ENCODE measurements at places on chromosomes 6 and 20. TPM values are rescaled to one million over a fixed set of nuclear protein-coding genes. Genes with fewer than 3 reads are reported as not detected.

The OPRM1 gene
- total RNA-seq: not detected

The PSORS1C2 gene
- total RNA-seq: not detected

The GTSF1L gene
- total RNA-seq: not detected

DNA sequence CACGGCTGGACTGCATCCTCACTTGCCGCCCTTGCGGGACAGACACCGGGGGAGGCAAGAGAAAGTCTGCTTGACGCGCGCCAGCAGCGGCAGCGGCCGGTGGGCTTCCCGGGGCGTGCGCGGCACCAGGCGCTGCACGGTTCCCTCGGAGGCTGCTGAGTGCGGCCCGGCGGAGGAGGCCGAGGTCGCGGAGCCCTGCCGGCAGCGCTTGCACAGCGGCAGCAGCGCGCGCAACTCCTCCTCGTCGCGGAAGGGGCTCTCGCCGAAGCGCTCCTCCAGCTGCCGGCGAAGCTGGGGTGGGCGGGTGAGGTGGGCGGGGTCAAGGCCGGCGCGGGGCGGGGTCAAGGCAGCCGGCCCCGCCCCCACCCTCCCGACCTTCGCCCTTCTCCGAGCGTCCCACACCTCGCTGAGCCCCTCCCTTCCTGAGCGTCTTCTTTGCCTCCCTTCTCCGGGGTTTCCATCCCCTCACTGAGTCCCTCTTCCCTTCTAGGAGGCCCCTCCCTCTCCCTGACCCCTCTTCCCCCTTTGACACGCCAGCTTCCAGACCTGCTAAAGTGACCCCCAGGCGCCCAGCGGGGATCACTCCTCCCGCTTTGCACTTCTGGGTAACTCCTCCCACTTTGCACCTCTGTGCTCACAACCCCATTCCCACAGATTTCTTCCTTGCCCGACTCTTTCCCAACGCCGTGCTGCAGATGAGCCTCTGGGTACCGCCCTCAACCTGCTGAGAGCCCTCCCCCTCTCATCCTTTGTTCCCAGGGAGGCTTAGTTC is 8.8 kb downstream of the DUSP15 start:
- H3K4me3 ChIP-seq: no peak overlapping the region
- DNase-seq: peak; percentile 89
- H3K36me3 ChIP-seq: no peaks in the 10 kb centered on the region
- H3K27ac ChIP-seq: no peak overlapping the region
- H3K27me3 ChIP-seq: no peaks in the 10 kb centered on the region

DNA sequence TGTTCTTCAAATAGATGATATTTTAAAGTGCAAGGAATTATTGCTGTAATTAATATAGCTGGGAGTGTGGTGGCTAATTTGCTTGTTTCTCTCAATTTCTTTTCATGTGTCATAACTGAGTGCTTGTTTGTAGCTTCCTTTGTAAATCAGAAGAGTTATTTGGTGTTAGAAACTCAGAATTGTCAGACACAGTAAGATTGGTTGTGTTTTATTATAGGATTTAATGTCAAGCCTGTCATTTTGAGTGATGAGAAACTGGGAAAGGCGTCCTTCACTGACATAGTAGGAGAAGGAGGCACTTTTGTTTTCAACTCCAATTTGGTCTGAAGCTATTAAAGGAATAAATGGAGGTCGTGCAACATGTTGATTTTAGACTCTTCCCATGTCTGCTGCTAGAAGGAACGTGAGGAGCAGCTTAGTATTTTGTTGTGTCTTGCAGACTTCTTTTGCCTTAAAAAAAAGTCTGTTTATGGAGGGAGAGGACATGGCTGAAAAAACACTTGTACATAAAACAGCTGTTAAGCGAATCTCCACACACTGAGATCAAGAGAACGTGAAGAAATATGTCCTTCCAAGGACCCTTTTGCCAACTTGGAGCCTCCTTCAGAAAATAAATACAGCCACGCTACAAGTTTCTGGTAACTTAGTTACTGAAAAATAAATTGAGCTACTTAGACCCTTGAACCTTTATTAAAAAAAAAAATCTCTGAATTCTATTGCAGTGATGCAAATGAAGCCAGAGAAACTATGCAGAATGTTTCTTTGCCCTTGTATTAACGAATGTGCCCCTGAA is 59.5 kb downstream of the BMP6 start:
- no peaks in the 10 kb centered on the region for H3K4me1 ChIP-seq
- H3K27me3 ChIP-seq: no peaks in the 10 kb centered on the region
- no peak for DNase-seq
- no peak overlapping the region for H3K4me3 ChIP-seq
- H3K36me3 ChIP-seq: no peaks in the 10 kb centered on the region

DNA sequence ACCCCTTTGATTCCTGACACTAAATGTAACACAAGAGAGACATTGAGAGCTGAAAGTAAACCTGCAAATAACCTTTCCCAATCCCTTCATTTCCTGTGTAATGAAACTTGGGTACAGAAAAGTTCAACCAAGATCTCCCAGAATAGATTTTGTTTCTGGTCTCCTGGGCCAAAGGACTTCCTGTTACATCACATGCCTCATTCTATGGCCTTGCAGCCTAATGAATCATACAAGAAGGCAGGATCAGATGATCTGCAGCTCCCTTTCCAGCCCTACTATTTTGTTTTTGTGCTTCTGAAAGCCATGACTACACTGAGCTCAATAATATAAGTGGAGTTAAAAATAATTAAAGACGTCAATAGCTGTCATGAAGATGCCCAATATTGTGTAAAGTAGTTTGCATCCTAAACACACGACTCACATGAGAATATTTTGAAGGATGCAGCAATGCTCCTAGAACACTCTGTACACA is 73.4 kb upstream of the NOX3 start:
- no peak overlapping the region for H3K27ac ChIP-seq
- no peaks in the 10 kb centered on the region for H3K27me3 ChIP-seq
- no peak for DNase-seq

DNA sequence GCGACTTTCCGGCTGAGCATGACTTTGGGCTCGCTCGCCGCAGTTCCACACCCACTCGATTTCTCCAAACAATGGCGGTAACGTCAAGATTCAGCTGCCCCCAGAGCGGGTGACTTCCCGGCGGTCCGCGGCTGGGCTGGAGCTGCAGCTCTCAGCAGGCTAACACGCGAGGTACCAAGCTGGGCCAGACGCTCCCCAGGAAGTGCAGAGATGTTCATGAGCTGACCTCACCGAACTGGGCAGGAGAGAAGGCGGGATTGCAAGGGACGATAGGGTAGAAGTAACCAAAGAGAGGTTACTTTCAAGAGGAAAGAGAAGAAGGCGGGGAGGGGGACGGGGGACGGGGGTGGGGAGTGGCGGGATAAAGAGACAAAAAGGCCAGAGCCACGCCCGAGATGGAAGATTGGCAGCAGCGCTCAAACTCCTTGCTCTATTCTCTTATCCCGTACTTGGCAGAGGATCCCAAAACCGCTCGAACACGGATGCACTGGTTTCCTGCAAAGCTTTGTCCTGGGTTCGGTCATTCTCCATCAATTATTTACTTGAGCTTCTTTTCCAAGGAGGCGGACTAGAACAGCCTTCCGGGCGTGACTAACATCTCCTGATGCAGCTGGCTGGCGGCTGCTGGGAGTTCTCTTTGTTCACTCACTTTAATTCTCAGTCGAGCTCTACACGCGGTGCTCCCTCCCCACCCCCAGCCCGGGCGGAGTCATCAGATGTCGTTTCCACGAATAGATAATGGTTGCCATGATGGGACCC is at the start of gene MTCL3:
Gene MTCL3, minus strand, starts transcription at position 626 of the 759 bp plus-strand sequence.
- H3K4me3 ChIP-seq: no peak within 1 kb of the TSS
- no peaks in the 10 kb centered on the region for H3K27me3 ChIP-seq
- DNase-seq: no peak

DNA sequence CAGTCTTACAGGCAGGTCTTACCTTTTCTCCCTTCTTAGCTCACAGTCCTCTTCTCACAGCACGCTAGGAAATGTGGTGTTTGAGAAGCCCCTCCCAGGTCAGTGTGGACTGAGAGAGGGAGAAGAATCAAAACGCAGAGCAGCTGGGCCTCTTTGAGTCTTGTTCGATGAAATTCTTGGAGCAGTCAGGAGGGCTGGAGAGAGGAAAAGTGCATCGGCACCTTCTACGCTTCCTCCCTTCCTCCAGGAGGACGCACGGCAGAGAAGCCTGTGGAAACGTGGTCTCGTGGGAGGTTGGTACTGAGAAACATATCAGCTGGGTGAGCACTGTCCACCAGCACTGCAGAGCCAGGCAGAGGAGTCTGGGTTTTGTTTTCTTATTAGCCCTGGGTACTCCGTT is 52.7 kb downstream of the TXLNB start:
- no peaks in the 10 kb centered on the region for H3K27me3 ChIP-seq
- no peak overlapping the region for H3K4me3 ChIP-seq
- no peaks in the 10 kb centered on the region for H3K4me1 ChIP-seq

GRCh38 chr6:145025488-145025887 is 709.8 kb downstream of the EPM2A start:
- no peaks in the 10 kb centered on the region for H3K4me1 ChIP-seq
- no peak for DNase-seq
- no peak overlapping the region for H3K4me3 ChIP-seq
- no peaks in the 10 kb centered on the region for H3K27me3 ChIP-seq

The PRRC2A gene
- 164 TPM for total RNA-seq

- DNase-seq: no peak
- H3K4me1 ChIP-seq: peaks cover 3% of the 10 kb centered on the region
- H3K36me3 ChIP-seq: no peaks in the 10 kb centered on the region
- H3K4me3 ChIP-seq: no peak overlapping the region
- no peak overlapping the region for H3K27ac ChIP-seq
Measured at GRCh38 chr6:12286373-12287110, 3.6 kb upstream of the EDN1 start.

The TIAM2 gene
- total RNA-seq: 16.1 TPM

- no peak overlapping the region for H3K4me3 ChIP-seq
- no peak overlapping the region for H3K27ac ChIP-seq
- no peak for DNase-seq
Measured at GRCh38 chr6:130713144-130713543, 114.1 kb upstream of the SMLR1 start.

DNA sequence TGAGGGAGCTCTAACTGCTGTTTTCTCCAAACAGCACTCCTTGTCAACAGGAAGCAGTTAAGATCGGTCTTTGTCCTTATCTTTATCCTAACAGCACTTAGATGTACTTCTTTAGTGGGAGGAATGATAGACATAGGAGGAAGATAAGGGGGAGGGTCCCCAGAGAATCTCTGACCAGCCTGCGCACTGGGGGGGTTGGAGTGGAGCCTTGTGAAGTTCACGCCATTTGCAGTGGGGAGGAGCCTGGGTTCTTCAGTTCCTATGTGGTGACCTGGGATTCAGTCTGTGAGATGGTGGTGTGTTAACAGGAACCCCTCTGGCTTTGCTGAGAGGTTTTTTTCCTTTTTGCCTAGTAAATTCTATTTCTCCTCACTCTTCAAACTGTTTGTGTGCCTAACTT is 18.1 kb upstream of the ASCC3 start:
- H3K36me3 ChIP-seq: no peaks in the 10 kb centered on the region
- no peaks in the 10 kb centered on the region for H3K27me3 ChIP-seq
- no peak overlapping the region for H3K4me3 ChIP-seq

DNA sequence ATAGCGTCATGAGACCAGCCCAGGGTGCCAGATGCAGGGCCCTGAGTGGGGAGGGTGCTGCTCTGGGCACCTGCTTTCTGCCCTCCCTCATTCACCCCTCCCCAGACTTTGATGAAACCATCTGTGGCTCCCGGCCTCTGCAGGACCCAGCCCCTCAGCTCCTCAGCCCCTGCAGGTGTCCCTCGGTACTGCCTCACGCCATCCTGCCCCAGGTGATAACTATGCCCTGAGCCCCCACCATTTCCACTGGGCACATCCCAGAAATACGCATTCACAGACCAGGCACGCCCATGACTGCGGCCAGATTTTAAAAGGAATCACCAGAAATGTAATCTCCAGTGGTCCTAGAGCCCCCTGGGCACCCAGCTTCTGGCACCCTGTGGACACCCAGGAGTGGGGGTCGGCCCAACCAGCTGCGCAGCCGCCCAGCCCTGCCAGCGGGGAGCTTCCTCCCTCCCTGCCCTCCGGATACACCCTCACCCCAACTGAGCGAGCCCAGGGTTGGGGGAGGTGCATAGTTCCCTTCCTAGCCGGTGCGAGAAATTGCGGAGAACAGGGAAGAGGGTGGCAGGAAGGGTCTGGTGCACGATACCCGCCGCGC is 615 bp upstream of the NTSR1 start:
- H3K27me3 ChIP-seq: no peaks in the 10 kb centered on the region
- no peak overlapping the region for H3K27ac ChIP-seq
- no peaks in the 10 kb centered on the region for H3K36me3 ChIP-seq
- DNase-seq: no peak

DNA sequence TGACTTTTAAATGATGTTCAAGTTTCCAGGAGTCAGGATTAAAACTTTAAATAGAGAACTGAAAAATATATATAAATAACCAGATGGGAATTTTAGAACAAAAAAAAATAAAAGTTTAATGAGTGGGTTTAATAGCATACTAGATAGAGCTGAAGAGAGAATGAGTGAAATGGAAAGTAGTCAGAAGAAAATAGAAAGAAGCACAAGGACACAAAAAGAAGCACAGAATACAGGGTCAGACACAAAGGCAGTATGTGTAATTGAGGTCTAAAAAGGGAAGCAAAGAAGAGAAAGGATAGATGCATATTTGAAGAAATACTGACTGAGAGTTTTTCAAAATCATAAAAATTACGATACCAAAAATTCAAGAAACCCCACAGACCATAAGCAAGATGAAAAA is 159.8 kb upstream of the FERMT1 start:
- no peaks in the 10 kb centered on the region for H3K27me3 ChIP-seq
- no peaks in the 10 kb centered on the region for H3K36me3 ChIP-seq
- peaks cover 2% of the 10 kb centered on the region for H3K4me1 ChIP-seq
- no peak overlapping the region for H3K27ac ChIP-seq
- no peak for DNase-seq
- H3K4me3 ChIP-seq: no peak overlapping the region

The ATP9A gene
- total RNA-seq: 59.8 TPM

DNA sequence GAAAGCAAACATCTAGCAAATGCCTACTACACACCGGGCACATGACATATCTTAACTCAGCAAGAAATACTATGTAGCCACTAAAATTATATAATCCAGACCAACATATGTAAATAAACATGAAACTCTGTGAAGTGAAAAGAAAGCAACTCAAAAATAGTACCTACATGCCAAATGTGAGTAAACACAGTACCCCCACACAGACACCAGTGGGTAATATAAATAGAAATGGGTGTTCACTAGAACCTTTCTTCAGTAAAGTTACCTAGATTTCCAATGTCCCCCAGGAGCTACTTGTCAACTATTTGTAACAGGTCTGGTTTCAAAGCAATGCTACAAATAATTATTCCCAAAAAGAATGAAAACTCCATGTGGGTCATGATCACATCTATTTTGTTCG is 25.5 kb downstream of the TRERF1 start:
- H3K27me3 ChIP-seq: no peaks in the 10 kb centered on the region
- no peak for DNase-seq
- no peak overlapping the region for H3K27ac ChIP-seq
- no peaks in the 10 kb centered on the region for H3K36me3 ChIP-seq

DNA sequence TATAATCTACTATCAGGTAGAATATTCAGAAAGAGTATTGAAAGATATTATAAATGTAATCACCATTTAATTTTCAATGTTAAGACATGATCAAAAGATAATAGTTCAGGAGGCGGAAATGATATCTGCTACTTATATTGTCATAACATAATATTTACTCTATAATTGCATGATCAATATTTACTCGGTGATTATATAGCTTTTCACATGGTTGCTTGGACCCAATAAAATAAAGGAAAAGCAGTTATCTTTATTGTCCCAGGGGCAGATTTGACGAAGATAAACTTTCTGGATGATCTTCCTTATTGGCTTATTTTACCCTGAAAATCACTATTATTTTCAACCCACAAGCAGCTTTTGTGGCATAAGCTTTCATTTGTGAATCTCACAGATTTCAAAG is 350.4 kb downstream of the HACE1 start:
- DNase-seq: no peak
- no peaks in the 10 kb centered on the region for H3K4me1 ChIP-seq
- no peaks in the 10 kb centered on the region for H3K36me3 ChIP-seq
- H3K4me3 ChIP-seq: no peak overlapping the region
